ENCODE measurements at places on chromosomes 3 and 15.

- H3K27ac ChIP-seq = no peak overlapping the region
- H3K27me3 ChIP-seq = no peaks in the 10 kb centered on the region
- H3K4me1 ChIP-seq = no peaks in the 10 kb centered on the region
- H3K36me3 ChIP-seq = no peaks in the 10 kb centered on the region
Observed at GRCh38 chr15:37616215-37616614, 318.2 kb upstream of the TMCO5A start.

GRCh38 chr3:113495035-113495434 lies 19.9 kb downstream of the SPICE1 start:
- DNase-seq = peak; percentile 31
- H3K27me3 ChIP-seq = no peaks in the 10 kb centered on the region
- H3K27ac ChIP-seq = no peak overlapping the region
- H3K4me3 ChIP-seq = no peak overlapping the region
- H3K4me1 ChIP-seq = no peaks in the 10 kb centered on the region

DNA sequence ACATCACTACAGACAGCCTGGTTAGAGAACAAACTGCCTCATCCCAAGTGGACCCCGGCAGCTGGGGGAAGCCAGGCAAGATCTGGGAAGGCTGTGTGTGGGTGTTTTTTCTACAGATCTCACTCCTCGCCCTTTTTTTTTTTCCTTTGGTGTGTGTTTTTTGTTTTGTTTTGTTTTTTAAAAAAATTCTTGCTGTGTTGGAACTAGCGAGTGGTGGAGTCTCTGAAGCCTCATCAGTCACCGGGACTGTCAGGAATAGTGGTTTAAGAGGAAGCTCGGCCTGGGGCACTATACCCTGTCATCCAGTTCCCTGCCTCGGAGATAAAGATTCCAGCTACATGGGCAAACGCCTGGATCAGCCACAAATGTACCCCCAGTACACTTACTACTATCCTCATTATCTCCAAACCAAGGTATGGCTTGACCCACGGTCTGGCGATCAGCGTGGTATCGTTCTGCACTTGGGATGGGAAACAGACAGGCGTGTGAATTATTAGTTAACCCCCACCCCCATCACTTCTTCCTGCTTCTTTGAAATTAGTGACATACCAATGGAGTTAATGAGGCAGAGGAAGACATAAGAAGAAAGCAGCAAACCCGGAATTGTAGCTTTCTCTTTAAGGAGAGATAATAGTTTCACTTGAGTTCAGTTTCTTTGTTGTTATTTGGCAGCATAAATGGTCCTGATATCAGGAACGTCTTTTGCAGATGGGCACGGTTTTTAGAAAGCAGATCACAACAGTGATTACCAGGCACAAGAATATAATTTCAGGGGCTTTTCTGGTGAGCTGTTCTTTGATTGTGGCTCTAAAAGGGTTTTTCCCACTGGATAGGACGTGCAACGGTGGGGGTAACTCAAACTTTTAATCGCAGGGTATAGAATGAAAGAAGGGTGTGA lies 722 bp downstream of the RBMS3 start:
- peak overlapping the region; percentile 36 for H3K4me3 ChIP-seq
- peaks cover 6% of the 10 kb centered on the region for H3K4me1 ChIP-seq
- H3K27me3 ChIP-seq = no peaks in the 10 kb centered on the region
- DNase-seq = no peak
- H3K36me3 ChIP-seq = no peaks in the 10 kb centered on the region
- peak overlapping the region; percentile 81 for H3K27ac ChIP-seq

GRCh38 chr3:101878589-101878988 lies 29.3 kb downstream of the NFKBIZ start:
- H3K4me1 ChIP-seq = no peaks in the 10 kb centered on the region
- H3K27ac ChIP-seq = no peak overlapping the region
- H3K27me3 ChIP-seq = no peaks in the 10 kb centered on the region
- H3K4me3 ChIP-seq = no peak overlapping the region

GRCh38 chr3:65988411-65989180 lies 50.1 kb downstream of the MAGI1 start:
- no peak overlapping the region for H3K4me3 ChIP-seq
- H3K27me3 ChIP-seq = no peaks in the 10 kb centered on the region
- no peak for DNase-seq
- peaks cover 3% of the 10 kb centered on the region for H3K4me1 ChIP-seq

GRCh38 chr3:15630646-15631350 lies 29.3 kb downstream of the BTD start:
- H3K27ac ChIP-seq = peak overlapping the region; percentile 24
- peaks cover 4% of the 10 kb centered on the region for H3K4me1 ChIP-seq
- no peaks in the 10 kb centered on the region for H3K27me3 ChIP-seq
- peak overlapping the region; percentile 26 for H3K4me3 ChIP-seq
- H3K36me3 ChIP-seq = no peaks in the 10 kb centered on the region
- no peak for DNase-seq

DNA sequence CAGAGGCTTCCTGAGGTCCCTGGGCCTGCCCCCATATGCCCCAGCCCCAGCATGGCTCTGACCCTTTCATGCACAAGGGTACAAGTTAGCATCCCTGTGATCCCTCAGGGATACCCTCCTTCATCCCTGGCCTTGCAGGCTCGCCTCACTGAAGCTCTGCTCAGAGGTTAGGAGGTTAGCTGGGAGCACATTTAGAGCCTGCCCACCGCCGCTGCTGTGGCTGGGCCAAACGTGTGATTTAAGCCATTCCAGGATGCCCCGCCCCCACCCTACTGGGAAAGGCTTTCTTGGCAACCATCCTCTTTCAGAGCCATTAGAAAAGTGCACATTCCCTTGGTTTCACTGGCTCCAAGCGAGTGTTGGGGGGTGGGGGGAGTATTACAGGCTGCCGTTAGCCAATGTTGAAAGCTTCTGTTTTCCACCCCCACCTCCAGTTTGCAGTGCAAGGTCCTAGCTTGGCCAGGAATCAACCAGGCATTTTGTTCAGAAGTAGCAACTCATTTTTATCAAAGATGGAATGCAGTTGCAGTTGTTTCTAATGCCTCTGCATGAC lies 6.3 kb upstream of the HES1 start:
- peaks cover 41% of the 10 kb centered on the region for H3K4me1 ChIP-seq
- H3K4me3 ChIP-seq = peak overlapping the region; percentile 30
- no peaks in the 10 kb centered on the region for H3K36me3 ChIP-seq
- peak; percentile 44 for DNase-seq
- H3K27me3 ChIP-seq = no peaks in the 10 kb centered on the region

- no peak overlapping the region for H3K27ac ChIP-seq
- H3K36me3 ChIP-seq = no peaks in the 10 kb centered on the region
- no peak for DNase-seq
- no peaks in the 10 kb centered on the region for H3K27me3 ChIP-seq
- no peaks in the 10 kb centered on the region for H3K4me1 ChIP-seq
Observed at GRCh38 chr15:46548989-46549388, 914.2 kb downstream of the SQOR start.

DNA sequence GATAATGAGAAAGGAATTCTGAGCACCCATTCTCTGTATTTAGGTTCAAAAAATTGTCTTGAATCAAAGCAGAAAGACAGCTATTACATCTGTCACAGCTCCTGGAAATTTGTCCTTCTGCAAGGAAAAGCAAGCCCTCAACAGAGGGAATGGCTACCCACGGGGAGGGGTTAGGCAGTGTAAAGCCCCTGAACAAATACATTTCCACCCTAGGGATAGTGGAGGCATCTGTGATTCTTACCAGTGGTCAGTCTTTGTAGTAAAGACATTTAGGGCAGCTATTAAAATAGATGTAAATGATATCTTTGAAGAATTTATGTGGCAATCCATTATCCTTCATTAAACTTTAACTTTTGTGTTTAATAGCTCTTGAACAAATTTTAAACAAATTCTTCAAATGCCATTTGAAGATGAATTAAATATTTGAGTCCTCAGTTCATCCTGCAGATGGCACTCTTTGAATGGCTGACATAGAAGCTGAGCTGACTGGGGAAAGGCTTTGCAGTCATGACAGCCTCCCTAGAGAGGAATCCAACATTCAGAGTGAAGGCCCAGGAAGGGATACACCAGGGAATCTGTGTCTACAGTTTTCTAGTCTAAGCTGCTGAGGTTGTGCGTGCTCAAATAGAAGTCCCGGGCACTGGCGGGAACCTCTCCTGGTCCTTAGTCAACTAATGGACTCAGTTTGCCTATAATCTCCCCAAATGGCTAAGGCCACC lies 359.7 kb upstream of the ROPN1 start:
- no peaks in the 10 kb centered on the region for H3K36me3 ChIP-seq
- no peak overlapping the region for H3K27ac ChIP-seq
- H3K27me3 ChIP-seq = no peaks in the 10 kb centered on the region
- no peak overlapping the region for H3K4me3 ChIP-seq

GRCh38 chr3:65126527-65127410 lies 439.0 kb upstream of the ADAMTS9 start:
- no peak overlapping the region for H3K4me3 ChIP-seq
- H3K4me1 ChIP-seq = peaks cover 5% of the 10 kb centered on the region
- H3K27ac ChIP-seq = peak overlapping the region; percentile 54
- no peak for DNase-seq
- no peaks in the 10 kb centered on the region for H3K27me3 ChIP-seq

GRCh38 chr15:64877435-64877834 lies 34.3 kb upstream of the ANKDD1A start:
- H3K27me3 ChIP-seq = no peaks in the 10 kb centered on the region
- H3K4me1 ChIP-seq = peaks cover 28% of the 10 kb centered on the region
- DNase-seq = peak; percentile 53
- peak overlapping the region; percentile 46 for H3K27ac ChIP-seq

- no peak overlapping the region for H3K4me3 ChIP-seq
- no peak for DNase-seq
- no peaks in the 10 kb centered on the region for H3K27me3 ChIP-seq
- no peaks in the 10 kb centered on the region for H3K36me3 ChIP-seq
- no peak overlapping the region for H3K27ac ChIP-seq
Observed at GRCh38 chr3:133491481-133492059, 81.9 kb upstream of the CDV3 start.

DNA sequence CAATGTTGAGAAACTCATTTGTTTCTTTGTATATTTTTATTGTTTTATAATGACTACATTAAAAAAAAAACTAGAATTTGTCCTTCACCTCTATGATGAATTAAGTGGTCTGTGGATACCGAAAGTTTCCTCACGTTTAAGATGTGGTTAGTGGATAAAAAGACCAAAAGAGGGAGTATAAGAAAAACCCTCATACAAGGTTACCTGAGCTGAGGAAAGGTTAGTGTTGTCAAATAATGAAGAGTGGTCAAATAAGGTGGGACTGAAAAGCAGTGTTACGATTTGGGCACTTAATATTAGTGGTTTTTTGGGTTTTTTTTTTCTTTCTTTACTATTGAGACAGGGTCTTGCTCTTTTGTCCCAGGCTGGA lies 21.2 kb downstream of the RASA2 start:
- H3K36me3 ChIP-seq = no peaks in the 10 kb centered on the region
- H3K4me1 ChIP-seq = no peaks in the 10 kb centered on the region
- no peak overlapping the region for H3K27ac ChIP-seq
- no peak overlapping the region for H3K4me3 ChIP-seq
- no peaks in the 10 kb centered on the region for H3K27me3 ChIP-seq

GRCh38 chr15:101246824-101247745 lies 4.8 kb downstream of the CHSY1 start:
- peaks cover 28% of the 10 kb centered on the region for H3K4me1 ChIP-seq
- H3K4me3 ChIP-seq = no peak overlapping the region
- no peaks in the 10 kb centered on the region for H3K36me3 ChIP-seq
- DNase-seq = no peak

DNA sequence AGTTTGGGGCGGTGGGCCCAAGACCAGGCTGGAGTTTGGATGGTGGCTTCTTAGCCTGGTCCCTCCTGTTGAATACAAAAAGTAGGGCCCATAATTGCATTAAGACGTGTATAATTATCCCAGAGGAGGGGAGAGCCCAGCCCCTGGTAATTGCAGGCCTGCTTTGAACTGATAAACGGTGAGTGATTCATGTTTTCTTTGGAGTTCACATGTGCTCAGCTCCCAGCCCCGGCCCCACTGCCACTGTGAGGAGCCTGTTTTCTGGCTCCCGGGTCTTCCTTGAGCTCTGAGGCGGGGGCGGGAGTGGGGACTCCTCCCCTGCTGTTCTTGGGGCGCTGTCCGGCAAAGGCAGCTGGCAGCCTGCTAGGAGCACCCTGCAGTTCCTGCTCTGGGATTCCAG lies 3.1 kb downstream of the PLXNA1 start:
- no peak overlapping the region for H3K4me3 ChIP-seq
- peaks cover 11% of the 10 kb centered on the region for H3K4me1 ChIP-seq
- H3K27me3 ChIP-seq = no peaks in the 10 kb centered on the region
- no peak overlapping the region for H3K27ac ChIP-seq
- no peak for DNase-seq
- H3K36me3 ChIP-seq = no peaks in the 10 kb centered on the region

GRCh38 chr3:61358364-61358763 lies 107.1 kb upstream of the FHIT start:
- H3K27ac ChIP-seq = no peak overlapping the region
- H3K36me3 ChIP-seq = no peaks in the 10 kb centered on the region
- no peak overlapping the region for H3K4me3 ChIP-seq
- peaks cover 21% of the 10 kb centered on the region for H3K4me1 ChIP-seq
- peak; percentile 74 for DNase-seq

- H3K4me1 ChIP-seq = no peaks in the 10 kb centered on the region
- no peak for DNase-seq
- no peaks in the 10 kb centered on the region for H3K27me3 ChIP-seq
- H3K36me3 ChIP-seq = peaks cover 15% of the 10 kb centered on the region
- no peak overlapping the region for H3K4me3 ChIP-seq
- no peak overlapping the region for H3K27ac ChIP-seq
Observed at GRCh38 chr3:132629928-132630327, 29.7 kb downstream of the ACAD11 start.

DNA sequence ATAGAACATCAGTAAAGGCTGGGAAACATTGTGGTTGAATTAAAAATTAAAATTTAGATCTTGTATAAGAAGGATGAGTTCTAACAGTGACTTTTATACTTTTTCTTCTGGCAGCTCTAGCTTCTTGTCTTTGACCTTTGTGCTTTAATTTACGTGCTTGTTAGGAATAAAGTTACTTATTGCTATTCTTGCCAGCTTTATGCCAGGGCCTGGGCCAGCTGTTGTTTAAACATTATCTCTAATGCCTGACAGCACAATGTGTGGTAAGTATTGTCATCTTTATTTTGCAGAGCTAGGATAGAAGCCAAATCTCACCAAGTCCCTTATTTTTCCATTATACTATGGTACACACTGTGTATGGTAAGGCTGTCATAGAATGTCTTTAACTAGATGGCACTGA lies 766.7 kb upstream of the GOLIM4 start:
- H3K27ac ChIP-seq = no peak overlapping the region
- H3K27me3 ChIP-seq = no peaks in the 10 kb centered on the region
- no peaks in the 10 kb centered on the region for H3K4me1 ChIP-seq
- no peaks in the 10 kb centered on the region for H3K36me3 ChIP-seq
- no peak overlapping the region for H3K4me3 ChIP-seq
- DNase-seq = peak; percentile 32

- DNase-seq = no peak
- no peaks in the 10 kb centered on the region for H3K4me1 ChIP-seq
- no peaks in the 10 kb centered on the region for H3K27me3 ChIP-seq
- H3K36me3 ChIP-seq = no peaks in the 10 kb centered on the region
Observed at GRCh38 chr15:82021992-82022391, 23.8 kb downstream of the MEX3B start.
